ENCODE measurements at places on chromosomes 7 and 10.

- H3K4me1 ChIP-seq, result peaks cover 26% of the 10 kb centered on the region
- H3K27me3 ChIP-seq, result no peaks in the 10 kb centered on the region
- no peaks in the 10 kb centered on the region for H3K36me3 ChIP-seq
- peak within 1 kb of the TSS; percentile 77 for H3K4me3 ChIP-seq
These were observed at the start of gene PRKAR1B for GRCh38 chr7:727104-727805. PRKAR1B (minus strand) TSS chr7:727281; CDS start chr7:711505, 15,776 bp downstream.

DNA sequence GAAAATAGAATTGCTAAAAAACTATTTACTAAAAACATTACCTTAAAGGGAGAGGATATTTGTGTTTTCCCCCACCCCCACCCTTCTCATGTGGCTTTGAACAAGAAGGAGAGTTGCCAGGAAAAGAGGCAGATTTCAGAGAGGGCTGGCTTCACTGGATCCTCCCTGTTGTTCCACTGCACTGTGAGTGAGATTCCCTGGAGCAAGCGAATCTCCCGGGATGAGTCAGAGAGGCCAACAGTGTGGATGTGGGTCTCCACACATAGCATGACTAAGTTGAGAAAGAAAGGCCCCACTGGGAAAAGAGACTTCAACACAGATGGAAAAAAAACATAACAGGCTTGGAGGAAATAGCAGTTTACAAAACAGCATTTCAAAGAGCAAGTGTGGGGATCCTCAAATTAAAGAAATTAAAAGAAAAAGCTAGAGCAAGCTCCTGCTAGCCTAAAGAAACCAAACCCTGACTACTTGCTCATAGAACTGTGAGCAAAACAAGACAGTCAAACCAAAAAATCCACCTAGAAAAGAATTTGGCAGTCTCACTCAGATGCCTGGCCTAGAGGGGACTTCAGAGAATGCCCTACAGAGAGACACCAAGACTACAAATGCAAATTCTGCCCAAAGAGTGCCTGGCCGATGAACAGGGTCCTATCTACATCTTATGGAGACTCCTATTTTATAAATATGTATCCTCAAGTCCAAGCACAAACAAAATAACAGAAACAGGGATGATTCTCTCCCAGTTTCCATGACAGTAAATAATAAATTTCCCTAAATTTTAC, 3.4 kb downstream of the CAV1 start:
- DNase-seq, result no peak
- no peaks in the 10 kb centered on the region for H3K27me3 ChIP-seq
- H3K4me3 ChIP-seq, result no peak overlapping the region

- no peaks in the 10 kb centered on the region for H3K27me3 ChIP-seq
- H3K4me1 ChIP-seq, result no peaks in the 10 kb centered on the region
- H3K27ac ChIP-seq, result no peak overlapping the region
- H3K4me3 ChIP-seq, result no peak overlapping the region
These were observed 260.2 kb upstream of the PRKCQ start for GRCh38 chr10:6840201-6840691.

DNA sequence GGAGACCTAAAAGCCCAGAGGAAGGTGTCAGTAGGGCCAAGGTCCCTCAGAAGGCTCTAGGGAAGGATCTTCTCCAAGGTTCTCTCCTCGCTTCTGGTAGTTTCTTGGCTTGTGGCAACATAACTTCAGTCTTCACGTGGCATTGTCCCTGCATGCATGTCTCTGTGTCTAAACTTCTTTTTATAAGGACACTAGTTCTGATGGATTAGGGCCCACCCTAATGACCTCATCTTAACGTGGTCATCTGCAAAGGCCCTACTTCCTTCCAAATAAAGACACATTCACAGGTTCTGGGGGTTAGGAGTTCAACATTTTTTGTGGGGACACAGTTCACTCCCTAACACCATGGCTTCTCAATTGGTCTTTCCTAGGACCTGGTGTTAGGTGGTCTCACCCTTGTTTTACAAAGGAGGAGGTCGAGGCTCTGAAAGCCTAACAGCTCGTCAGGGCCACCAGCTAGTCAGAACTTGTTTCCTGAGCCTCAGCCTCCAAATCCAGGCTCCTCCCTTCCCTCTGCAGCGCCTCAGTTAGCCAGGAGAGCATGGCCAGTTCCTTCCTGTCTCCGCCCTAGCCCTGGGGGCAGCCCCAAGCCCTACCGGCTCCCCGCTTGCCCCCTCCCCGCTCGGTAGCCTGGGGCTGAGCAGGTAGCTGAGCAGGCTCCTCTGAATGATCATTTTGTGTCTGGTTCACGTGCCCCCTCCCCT, 109.7 kb upstream of the PPIF start:
- H3K36me3 ChIP-seq, result no peaks in the 10 kb centered on the region
- no peak for DNase-seq
- peaks cover 6% of the 10 kb centered on the region for H3K4me1 ChIP-seq
- H3K4me3 ChIP-seq, result no peak overlapping the region
- H3K27ac ChIP-seq, result no peak overlapping the region

DNA sequence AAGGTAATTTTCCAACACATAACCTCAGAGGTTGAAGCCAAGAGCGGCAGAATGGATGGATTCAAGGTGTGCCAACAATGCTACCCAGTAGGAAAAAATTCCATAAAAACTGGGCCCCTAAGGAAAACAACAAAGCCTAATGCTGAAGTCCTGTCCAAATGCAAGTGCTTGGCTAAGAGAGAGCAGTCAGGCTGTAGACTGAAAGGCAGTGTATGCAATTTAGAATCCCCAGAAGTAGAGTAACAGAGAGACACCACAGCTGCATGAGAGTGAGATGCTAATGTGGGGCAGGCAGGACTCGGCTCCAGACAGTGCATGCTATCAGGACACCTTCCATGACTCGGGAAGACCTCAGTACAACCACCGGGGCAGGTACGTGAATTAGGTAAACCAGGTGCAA, 124.5 kb downstream of the ZFAND4 start:
- H3K4me1 ChIP-seq, result no peaks in the 10 kb centered on the region
- H3K27me3 ChIP-seq, result no peaks in the 10 kb centered on the region
- H3K27ac ChIP-seq, result no peak overlapping the region
- H3K36me3 ChIP-seq, result no peaks in the 10 kb centered on the region
- no peak for DNase-seq
